ENCODE measurements at places on chromosomes 5 and 9.

DNA sequence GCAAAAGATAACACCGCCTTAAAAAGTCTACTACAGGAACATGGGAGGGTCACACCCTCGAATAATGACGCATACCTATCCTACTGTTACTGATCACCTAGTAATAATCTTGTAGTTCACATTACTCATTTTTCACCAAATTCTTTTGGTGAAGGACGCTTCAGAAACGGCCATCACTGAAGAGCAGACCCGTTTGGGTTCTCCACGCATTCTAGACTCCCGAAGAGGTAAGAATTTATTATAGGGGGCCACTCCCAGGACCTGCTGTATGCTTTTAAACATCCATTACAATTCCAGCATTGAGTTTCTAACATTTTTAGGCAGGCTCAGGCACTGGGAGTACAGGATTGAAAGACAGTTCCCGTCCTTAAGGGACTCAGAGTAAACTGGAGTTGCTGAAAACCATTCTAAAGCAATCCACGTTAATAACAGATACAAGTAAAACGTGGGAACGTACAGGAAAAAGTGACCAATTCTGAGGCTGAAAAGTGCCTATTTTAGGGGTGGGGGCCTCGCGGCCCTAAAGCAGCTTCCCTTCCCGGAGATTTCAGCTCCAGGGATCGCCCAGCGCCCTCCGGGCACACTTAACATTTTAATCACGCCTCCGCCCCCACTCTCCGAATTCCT lies at the start of gene FER:
TSS of gene FER (plus strand) at position 124 of the 627 bp plus-strand sequence. CDS start 50,286 bp downstream, outside the sequence.
- no peak for DNase-seq

- no peak for DNase-seq
Observed at GRCh38 chr5:112329419-112330090, 89.5 kb downstream of the EPB41L4A start.

DNA sequence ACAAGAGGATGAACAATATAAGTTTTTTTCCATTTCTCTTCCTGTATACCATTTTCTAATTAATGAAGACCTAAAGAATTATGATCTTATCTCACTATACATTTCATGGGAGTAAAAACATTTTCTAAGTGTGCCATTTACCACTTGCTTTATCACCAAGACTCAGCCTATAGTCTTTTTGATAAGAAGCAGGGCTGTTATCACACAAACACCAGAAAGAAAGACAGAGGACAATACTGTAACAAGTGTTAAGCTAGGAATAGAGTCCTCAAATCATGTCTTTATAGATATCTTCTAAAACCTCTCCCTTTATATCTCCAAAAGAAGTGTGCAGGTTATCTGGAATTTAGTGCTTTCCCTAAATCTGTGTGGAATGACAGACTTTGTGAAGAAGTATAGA lies 119.7 kb downstream of the FAM174A start:
- no peak for DNase-seq

DNA sequence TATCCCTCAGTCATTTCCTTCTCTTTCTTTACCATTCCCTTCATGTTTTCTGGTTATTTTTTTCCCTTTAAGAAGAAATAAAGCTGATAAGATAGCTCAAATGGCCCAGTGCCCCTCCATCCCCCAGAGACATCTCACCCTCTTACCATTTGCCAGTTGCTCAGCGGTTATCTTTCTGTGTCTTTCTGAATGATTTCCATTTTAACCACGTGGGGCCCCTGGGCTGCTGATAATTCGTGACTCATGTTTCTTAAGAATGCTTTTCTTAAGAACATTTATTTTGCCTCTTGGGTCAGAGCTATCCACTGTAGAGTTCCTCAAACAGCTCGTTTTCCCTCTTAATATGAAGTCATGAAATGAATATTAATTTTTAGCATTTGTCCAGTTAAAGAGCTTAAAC lies 147.8 kb downstream of the MAST4 start:
- DNase-seq, result no peak

GRCh38 chr5:32432633-32433032 lies 11.9 kb downstream of the ZFR start:
- DNase-seq, result no peak

DNA sequence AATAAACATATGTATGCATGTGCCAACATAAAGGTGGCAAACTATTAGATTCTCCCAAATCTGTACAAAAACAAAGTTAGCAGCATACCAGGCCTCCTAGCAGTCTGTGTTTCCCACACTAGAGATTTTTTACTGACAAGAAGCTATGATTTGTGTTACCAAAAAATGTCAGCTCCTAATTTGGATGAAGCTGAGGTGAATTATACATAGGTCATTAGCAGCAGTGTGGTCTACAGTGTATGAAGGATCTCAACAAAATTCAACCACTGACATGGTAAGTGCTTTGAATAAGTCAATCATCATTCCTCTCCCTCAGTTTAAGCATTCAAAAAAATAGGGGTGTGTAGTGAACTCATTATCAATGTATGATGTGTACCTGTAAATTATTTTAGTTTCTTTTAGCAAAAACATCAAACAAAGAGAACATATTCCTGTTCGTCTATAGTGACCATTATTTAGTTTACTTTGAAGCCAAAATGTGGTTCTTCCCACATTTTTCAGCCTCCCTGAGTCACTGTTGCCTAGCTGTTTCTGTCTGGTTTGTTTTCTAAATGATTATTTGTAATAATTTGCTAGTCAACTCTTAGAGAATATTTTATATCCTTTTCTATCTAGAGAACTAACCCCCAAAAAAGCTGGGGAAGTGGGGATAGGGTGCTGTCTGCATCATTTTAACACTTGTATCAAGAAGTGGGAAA lies 52.1 kb upstream of the RGMB start:
- no peak for DNase-seq

DNA sequence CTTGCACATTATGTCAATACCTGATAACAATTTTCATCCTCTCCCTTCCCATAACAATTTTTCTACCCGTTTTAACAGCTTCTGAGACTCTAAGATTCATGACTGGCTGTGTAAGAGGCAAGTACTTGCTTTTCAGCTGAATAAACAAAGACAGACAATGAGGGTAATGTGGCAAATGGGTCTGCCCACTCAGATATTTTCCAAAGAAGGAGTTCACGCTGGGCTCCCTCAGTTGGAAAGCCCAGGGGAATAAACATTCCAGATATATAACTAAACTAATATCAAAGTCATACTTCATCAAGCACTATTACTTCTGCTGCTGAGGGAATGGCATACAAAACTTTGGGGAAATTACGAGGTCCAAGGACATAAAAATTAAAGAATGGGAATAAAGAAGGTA lies 24.4 kb downstream of the MEGF9 start:
- DNase-seq, result no peak

GRCh38 chr5:52840277-52841050 lies 52.7 kb downstream of the ITGA1 start:
- no peak for DNase-seq

DNA sequence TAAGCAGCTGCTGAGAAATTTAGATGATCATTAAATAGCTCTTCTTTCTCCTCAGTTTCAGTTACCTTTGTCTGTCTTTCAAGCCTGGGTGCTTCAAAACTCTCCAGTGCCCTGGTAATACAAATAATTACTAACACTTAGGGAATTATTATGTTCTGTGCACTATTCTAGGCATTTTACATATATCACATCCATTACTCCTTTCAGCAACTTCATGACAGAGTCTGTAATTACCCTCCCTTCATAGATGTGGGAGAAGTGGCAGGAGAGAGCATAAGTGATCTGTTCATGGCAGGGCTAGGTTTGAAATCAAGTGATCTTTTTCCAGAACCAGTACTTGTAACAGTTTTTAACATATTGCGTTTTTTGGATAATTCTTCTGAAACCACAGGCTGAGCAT lies 32.0 kb downstream of the MAN2A1 start:
- DNase-seq, result no peak

GRCh38 chr5:132665574-132666080 lies 7.7 kb downstream of the IL13 start:
- DNase-seq, result no peak

DNA sequence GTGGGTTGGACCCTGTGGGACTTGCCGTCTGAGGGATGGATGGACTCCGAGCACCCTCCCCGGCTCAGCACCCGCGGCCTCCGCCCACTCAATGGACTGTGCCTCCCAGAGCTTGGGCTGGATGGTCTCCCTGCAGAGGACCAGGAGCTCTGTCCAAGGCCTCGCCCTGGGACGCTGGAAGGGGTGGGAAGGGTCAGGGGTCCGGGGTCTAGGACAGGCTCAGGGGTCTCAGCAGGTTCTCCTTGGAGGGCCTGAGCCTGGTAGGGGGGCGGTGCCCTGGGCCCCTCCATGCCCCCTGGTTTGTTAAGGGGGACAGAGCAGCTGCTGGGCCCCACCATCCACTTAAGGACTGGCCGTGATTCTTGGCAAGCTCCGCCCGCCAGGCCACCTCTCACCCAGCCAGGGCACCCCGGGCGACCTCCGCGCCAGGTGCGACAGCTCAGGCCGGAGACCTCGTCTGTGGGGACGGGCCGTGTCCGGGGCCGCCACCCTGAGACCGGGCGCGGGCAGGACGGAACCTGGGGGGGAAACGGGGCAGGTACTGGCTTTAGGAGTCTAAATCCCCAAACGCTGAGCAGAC lies 29.2 kb downstream of the EXOC3 start:
- DNase-seq, result no peak

- DNase-seq, result no peak
Observed at GRCh38 chr5:172583931-172584511, 57.0 kb upstream of the NEURL1B start.

GRCh38 chr9:12863618-12864017 lies 88.8 kb downstream of the LURAP1L start:
- no peak for DNase-seq

GRCh38 chr5:77280036-77280435 lies 69.6 kb downstream of the PDE8B start:
- no peak for DNase-seq

GRCh38 chr5:37637165-37637845 lies 202.5 kb downstream of the GDNF start:
- no peak for DNase-seq

- no peak for DNase-seq
Observed at GRCh38 chr9:36258996-36259533, 817 bp upstream of the GNE start.

DNA sequence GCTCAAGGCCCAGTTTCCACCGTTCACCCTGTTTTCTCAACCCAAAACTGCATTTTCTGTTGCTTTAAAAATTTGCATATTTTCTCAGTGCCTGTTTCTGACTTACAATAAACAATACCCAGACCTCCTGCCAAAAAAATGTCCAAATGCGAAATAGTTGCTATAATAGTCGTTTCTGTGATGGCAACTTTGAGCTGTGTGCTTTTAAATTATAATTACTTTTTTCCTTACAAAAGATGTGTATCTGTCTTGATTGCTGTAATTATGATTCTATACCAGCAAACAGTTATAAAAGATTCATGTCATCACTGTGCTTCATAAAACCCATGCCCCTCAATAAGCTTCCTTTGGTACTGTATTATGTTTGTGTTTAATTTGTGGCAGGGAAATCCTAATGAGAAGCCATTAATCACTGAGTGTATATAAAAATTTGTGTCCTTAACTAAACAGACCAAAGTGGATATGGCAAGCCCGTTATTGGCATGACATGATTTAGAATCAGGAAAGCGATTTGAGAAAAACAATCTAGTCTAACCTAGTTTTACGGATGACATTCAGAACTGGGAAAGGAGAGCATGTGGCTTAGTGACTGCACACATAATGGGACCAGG lies 5.4 kb upstream of the SLC1A3 start:
- no peak for DNase-seq

- DNase-seq, result no peak
Observed at GRCh38 chr9:68546596-68547390, 6.1 kb upstream of the TMEM252 start.

DNA sequence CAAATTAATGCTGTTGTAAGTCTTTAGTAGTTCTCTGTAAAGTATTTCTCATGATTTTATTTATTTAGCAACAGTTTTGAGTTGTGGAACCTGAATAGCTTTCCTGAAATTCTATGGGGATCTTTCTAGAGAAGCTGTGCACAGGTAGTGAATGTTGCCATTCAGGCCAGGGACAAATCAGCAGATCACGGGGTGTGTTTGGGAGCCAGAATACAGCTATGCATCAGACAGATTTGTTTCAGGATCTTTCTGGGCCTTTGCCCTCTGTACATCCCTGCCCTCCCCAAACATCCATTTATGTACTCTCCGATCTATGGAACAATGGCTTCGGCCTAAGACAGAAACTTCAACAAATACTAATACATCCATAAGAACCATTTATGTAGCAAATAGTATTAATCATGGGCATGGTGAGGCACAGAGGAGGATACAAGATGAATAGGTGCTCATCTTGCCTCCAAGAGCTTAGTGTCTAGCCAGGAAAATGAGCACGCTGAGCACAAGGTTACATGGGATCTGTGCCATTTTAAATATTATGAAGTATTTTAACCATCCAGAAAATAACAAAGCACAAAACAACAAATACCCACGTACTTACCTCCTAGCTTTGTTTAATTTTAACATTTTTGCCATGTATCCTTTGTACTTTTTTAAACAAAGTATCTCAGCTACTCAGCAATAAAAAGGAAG lies 13.1 kb downstream of the ARHGEF37 start:
- DNase-seq, result no peak

DNA sequence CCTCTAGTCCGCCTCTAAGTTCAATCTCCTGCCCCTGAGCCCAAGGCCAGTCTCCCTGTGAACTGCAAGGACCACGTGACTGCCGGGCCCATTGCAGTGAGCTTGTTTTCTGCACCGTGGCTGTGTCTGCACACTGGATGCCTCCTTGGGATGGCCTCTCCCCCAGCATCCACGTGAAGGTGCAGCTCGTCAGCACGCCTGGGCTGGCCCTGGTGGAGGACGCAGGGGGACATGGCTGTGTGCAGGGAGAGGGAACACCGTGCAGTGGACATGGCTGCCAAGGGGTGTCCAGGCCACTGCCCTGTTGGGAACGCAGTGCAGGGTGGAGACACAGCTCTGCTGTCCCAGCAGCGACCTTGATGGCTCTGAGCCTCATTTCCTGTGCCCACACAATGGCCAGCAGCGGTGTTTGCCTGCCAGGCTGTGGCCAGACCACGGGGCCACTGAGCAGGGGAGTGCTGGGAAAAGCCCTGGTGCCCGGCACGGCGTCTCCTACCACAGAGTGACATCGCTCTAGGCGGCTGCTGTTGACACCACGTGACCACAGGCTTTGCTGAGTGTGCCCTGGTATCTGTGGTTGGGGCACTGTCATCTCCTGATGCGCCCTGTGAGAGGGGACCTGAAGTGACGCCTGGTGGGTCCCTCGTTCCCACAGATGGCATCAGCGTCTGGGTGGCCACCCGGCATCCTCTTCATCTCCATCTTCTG lies 26.9 kb upstream of the EXOC3 start:
- no peak for DNase-seq
